ENCODE measurements at places on chromosomes 12 and 14. TPM values are rescaled to one million over a fixed set of nuclear protein-coding genes. Genes with fewer than 3 reads are reported as not detected.

CLEC4D gene
- not detected for total RNA-seq

PTCSC3 gene
- total RNA-seq = not detected

LRRC43 gene
- 0.13 TPM for total RNA-seq

OR6S1 gene
- not detected for total RNA-seq

P2RX4 gene
- total RNA-seq = 39.0 TPM

OTX2 gene
- total RNA-seq = not detected

FOXM1 gene
- 39.3 TPM for total RNA-seq

ESYT1 gene
- total RNA-seq = 171 TPM

SCNN1A gene
- 1.3 TPM for total RNA-seq

BICD1 gene
- total RNA-seq = 8.5 TPM

CCDC38 gene
- total RNA-seq = not detected

RTL1 gene
- not detected for total RNA-seq

PNP gene
- total RNA-seq = 15.6 TPM

OTOGL gene
- not detected for total RNA-seq

LHX5 gene
- total RNA-seq = not detected

FAM90A1 gene
- total RNA-seq = 0.13 TPM

DAAM1 gene
- total RNA-seq = 6.3 TPM

SERPINA12 gene
- total RNA-seq = not detected

ARHGDIB gene
- 4.0 TPM for total RNA-seq

ITGA7 gene
- 5.3 TPM for total RNA-seq

SLC5A8 gene
- total RNA-seq = not detected

FSCB gene
- not detected for total RNA-seq

LTBR gene
- total RNA-seq = 131 TPM

HOTAIR gene
- total RNA-seq = not detected
